ENCODE measurements at places on chromosomes 6 and 20.

DNA sequence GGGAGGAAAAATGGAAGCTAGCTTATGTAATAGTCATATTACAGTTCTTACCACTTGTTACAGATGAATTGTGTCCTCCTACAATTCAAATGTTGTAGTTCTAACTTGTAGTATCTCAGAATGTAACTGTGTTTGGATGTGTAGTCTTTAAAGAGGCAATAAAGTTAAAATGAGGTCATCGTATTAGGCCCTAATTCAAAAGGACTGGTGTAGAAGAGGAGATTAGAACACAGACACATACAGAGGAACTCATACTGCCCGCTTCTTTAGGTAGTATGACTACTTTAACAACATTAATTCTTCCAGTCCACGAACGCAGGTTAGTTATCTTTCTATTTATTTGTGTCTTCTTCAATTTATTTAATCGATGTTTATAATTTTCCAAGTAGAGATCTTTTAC, 46.5 kb upstream of the TPD52L1 start:
- DNase-seq = no peak

GRCh38 chr20:34794006-34794585, 31.4 kb downstream of the NCOA6 start:
- no peak for DNase-seq

- no peak for DNase-seq
Observed at GRCh38 chr6:127202676-127203075, 64.0 kb upstream of the RNF146 start.

DNA sequence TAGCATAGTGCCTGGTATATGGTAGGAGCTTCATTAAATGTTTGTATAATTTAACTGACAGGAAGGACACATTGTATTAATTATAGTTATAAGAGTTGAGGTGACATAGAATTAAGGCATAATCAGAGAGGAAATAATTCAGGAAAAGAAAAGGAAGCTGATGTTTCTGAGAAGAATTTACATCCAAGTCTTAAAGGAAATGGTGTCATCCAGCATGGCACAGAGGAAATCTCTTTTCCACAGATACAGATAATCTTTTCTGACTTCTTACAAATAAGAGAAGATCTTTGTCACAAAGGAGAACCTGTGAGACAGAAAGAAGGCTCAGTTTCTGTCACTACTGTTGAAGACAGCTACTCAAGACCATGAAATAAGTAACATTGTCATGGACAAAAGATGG, 222.5 kb downstream of the GJA1 start:
- DNase-seq = no peak

GRCh38 chr6:158170656-158171081, 2.5 kb downstream of the GTF2H5 start:
- no peak for DNase-seq

DNA sequence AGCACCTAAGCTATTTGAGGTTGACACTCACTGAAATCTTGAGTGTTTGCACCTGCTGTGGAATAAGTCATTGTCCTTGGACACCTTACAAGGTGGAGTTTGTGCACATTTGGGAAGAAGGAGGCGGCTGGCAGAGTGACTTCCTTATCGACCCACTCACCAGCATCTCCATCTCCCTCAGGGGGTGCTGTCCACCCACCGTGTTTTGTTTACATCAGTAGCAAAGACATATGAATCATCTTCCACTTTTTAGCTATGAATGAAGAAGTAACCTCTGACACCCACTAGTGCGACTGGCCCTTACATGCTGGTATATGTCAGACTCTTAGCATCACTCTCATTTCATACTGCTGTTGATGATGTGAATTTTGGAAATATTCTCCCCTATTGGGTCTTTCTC, 119.5 kb upstream of the SGK1 start:
- DNase-seq = no peak

DNA sequence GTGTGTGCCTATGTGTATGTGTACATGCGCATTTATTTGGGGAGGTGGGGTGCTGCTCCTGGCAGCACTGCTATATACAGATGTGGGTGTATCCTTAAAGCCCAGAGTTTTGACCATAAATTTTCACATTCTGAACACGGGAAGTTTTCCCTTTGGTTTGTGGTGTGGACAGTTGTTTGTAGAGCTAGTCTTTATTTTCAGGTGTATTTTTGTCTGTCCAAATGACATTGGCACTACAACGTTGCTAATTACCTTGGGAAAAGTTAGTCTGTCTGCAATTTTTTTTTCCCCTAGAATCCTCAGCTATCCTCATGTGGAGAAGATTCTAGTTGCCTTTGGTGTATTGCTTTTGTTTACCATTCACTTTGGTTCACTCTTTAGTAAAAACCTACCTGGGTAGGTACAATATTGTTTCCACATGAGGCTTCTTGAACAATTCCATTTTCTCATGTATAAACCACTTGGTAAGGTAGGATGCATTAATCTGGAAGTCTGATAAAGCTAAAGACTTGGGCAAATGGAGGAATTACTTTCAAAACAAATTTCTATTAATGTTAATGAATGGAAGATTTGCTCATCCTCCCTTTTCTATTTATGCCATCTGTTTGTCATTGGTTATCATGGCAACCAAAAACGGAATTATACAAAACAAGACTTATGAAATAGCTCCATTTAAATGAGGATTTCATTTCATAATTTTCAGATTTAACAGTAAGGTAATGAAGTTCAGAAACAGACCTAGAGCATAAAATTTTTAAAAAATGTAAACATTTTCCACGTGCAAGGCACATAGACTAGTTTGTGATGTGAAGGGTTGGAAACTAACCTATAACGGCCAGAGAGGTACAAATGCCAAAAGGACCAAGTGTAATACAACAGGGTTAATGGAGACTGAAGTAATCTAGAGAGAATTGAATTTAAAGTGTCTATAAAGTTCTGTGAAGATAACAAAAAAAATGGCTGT, 3.9 kb downstream of the CCN2 start:
- DNase-seq = no peak

DNA sequence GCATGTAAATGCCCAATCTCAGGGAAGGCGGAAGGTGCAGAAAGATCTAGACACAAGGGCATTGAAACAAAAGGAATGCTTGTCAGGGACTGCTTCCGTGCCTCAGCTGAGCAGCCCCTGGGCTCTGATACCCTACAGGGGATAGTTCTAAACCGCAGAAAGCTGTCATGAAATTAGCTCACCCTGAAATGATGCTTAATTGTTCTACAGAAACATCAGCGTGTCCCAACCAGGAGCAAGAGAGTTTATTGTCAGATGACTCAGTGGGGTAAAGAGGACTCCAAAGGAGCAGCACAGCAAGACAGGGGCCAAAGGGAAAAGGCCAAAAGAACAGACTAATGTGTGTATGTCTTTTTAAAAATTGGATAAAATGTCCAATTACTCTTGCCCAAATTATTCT, 258.4 kb upstream of the JARID2 start:
- DNase-seq = no peak

- DNase-seq = no peak
Observed at GRCh38 chr20:45308117-45308778, at the start of gene MATN4. Gene MATN4, minus strand, starts transcription at chr20:45308299. Its CDS starts 2,717 bp downstream, at chr20:45305582.

GRCh38 chr6:42316981-42317380, 99.3 kb upstream of the MRPS10 start:
- no peak for DNase-seq

DNA sequence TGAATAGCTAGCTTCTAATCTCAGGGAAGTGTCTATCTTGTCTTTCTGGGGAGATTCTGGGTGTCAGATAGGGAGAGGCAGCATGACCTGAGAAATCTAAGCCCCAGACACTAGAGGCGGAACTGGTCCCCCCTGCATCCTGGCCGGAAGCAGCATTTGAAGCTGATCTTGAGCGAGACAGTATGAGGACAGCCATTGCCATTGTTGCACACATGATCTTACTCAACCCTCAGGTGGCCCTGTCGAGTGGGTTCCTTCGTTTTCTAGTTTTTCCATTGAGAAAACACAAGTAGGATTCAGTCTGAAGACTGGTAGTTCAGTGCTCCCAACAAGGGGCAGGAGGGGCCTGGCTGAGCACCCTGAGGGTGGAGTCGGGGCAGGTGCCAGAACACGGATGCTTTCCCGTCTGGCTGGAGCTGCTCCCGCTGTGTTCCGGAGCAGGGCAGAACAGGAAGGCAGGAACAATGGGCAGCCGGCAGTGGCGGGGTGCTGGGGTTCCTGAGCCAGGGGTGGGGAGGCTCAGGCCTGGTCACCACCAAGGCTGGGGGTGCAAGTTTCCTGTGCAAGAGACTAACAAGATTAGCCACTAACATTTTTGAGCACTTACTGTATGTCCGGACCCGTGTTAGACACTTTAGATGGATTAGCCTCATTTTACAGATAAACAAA, 7.9 kb upstream of the SDCBP2 start:
- no peak for DNase-seq

GRCh38 chr20:48656661-48657211, 171.1 kb downstream of the PREX1 start:
- DNase-seq = no peak

DNA sequence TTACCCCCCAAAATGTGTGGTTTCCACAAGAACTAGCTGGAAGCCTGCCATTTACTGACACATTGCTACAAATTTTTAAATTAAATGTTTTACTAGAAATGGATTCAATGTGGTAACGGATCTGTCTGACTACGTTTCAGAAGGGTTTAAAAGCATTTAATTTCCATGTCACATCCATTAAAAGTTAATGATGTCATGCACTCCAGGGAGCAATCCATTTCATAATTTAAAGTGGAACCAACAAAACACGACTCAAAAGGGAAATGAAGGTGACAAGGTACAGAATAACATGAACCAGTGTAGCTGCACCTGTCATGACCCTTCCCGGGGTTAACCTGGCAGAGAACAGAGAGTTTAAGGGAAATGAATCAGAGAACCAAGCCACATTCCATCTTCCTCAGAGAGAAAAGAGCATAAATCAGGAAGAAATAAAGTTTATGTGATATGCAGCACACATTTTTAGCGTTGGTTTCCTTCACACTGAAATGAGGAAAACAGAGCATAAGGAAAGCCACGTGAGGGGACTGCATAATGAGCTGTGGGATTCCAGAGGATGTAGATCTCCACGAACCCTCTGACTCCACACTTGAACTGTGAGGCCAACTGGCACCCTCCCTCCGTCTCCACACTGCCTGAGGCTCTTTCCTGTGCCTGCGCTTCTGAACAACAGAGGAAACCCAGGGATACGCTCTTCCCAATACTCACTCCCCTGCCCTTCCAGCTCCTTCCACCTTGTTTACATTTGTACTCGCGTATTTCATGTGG, 170.3 kb upstream of the AHI1 start:
- no peak for DNase-seq

GRCh38 chr6:12952318-12952717, 235.8 kb downstream of the PHACTR1 start:
- DNase-seq = no peak

DNA sequence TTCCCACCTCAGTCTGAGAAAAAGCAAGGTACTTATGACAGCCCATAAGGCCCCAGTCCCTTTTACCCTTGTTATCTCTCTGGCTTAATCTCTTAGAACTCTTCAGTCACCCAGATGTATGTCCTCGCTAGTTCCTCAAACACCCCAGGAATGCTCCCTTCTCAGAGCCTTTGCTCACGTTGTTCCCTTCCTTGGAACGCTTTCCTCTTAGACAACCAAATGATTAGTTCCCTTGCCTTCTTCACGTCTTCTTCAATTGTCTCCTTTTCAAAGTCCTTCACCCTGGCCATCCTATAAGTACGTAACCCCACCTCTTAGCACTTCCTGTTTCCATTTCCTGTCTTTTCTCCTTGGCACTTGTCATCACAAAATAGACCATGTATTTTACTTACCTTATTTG, 1.1 kb upstream of the APOBEC2 start:
- DNase-seq = no peak

- no peak for DNase-seq
Observed at GRCh38 chr6:41642960-41643898, 5.0 kb downstream of the MDFI start.

DNA sequence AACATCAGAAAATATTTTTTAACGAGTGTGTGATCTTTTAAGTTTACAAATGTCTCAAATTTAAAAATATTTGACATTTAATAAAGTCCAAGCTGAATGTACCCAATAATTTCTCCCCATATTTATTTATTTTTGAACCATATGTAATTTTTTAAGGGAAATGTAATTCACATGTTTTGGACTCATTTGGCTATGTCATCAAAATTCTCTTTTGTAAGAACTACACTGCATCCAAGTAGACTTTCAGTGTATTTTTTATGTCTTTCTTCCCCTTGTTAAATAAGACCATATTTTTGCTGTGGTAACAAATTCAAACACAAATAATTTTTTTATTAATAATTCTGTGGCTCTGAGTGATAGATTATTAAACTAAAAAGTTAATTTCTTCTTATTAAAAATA, 365.2 kb downstream of the CD109 start:
- DNase-seq = no peak

- no peak for DNase-seq
Observed at GRCh38 chr6:132020138-132020581, 69.0 kb upstream of the CCN2 start.

DNA sequence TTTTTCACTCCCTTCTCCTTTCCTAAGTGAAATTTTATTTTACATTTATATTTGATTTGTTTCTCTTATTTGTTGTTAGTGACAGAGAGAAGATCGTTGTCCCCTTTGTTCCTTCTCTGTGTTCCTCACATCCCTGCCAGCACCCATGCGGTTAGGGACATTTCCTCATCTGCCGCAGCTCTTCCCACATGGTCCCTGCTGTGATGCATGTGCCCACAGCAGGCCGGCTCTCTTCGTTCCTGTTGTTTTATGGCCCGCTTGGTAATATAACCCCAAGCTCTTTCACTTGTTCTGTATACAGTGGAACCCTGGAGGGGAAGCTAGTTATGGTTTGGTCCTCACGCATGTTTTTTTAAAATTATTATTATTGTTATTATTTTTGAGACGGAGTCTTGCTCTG, 23.6 kb downstream of the DTD1 start:
- DNase-seq = no peak

GRCh38 chr20:43914311-43915210, at the start of gene TOX2:
Gene TOX2, plus strand, starts transcription at chr20:43914852. Its CDS starts 40 bp downstream, at chr20:43914892.
- DNase-seq = no peak

DNA sequence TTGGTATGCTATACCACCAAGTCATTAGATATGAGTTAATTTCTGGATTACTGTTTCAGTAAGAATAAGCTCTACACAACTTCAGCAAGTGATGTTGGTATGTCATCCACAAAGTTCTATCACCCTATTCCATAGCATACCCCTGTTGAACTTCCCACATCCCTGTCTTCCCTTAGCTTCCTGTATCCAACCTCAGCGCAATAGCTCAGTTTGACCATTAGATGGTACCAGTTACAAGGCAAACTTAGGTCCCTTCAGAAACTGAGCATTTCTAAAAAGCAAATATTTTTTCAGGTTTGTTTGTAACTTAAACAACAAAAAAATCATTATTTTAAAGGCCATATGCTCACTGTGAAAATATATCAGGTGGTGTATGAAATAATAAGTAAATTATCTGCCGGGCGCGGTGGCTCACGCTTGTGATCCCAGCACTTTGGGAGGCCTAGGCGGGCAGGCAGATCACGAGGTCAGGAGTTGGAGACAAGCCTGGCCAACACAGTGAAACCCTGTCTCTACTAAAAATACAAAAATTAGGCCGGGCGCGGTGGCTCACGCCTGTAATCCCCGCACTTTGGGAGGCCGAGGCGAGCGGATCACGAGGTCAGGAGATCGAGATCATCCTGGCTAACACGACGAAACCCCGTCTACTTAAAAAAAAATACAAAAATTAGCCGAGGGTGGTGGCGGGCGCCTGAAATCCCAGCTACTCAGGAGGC, 8.8 kb upstream of the MOG start:
- no peak for DNase-seq
